CD4-positive, alpha-beta T cell treated with Interleukin-12 subunit alpha and Interleukin-12 subunit beta, for 1 hour (primary cell): ENCODE measurements at places on chromosomes 7 and 10.

GRCh38 chr10:114367351-114368056 lies 36.8 kb downstream of the AFAP1L2 start:
- no peak for DNase-seq

- DNase-seq = peak; percentile 72
Measured at GRCh38 chr10:9209105-9209798, 1154.8 kb downstream of the GATA3 start.

GRCh38 chr7:15309872-15310271 lies 251.9 kb downstream of the AGMO start:
- DNase-seq = no peak

DNA sequence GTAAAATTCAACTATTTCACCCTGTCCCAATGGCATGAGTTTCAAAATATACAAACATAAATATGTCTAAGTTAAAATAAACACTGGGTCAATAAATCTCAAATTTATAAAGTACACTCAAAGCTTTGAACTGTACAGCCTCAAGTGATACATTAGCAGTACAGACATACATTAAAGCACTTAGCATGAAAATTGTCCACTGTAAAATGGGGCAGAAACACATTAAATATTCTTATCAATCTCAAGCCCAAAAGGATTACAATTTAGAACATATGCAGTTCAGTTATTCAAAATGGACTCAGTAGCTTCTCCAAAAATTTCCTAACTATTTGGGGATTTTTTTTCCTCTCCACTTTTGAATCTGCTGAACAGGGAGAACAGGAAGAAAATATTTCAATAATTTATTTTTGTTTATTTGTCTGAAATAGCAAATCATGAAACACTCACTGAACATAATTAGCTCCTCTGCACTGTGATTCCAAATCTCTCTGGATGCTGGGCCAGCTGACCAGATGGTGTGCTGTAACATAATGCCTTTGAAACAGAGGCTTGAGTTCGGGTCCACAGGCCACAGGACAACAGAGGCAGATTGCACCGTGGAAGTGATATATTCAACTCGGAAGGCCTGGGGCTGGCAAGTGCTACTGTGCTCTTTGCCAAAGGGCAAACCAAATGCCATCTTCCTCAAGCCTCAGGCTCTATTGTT lies 248.9 kb upstream of the LRRN3 start:
- DNase-seq = no peak

- DNase-seq = no peak
Measured at GRCh38 chr10:15140698-15141097, 27.8 kb downstream of the NMT2 start.

DNA sequence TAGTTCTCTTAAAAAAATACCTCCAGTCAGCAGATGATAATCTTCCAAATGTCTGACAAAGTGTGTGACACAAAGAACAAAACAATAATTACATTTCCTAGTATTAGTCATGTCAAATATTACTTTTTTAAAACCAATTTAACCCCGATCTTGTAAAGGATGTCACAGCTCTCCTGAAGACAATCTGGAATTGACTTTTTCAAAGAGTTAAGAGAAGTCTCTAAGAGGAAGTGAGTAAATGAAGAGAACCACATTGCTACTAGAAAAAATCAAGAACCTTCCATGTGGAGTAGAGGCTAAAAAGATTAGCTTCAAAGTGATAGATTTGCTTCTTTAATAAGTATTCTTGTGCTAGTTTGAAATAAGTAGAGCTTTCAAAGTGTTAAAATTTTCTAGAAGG lies 218.2 kb upstream of the IMMP2L start:
- no peak for DNase-seq

DNA sequence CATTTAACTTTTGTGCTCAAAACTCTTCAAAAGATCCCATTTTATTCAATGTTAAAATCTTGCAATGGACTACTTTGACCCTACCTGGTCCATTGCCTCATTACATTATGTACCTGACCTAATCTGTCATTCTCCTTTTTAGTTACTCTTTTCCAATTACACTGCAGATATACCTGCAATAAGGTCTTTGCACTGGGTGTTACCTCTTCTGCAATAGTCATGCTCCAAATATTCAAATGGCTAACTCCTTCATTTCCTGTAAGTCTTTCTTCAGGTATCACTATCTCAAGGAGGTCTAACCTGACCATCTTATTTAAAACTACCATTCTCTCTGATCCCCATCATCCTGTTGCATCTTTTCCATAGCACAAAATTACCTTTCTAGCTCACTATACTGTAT lies 22.3 kb downstream of the SLC13A1 start:
- DNase-seq = no peak

DNA sequence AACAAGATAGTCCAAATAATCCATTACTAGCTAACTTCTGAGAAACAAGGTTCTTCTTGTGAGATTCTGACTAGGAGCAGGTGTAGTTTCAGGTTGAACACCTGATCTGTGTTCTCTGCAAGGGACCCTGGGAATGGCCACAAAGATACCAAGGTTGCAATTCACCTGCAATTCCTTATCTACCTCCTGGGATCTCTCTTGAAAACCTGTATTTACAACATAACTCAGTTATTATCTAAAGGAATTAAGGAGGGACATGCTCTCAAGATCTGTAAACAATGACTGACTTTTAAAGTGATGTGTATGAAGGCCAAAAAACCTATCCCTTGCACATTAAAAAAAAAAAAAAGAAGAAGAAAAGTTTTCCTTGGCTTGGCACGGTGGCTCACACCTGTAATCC lies 54.8 kb downstream of the ABLIM1 start:
- DNase-seq = no peak

GRCh38 chr7:2011266-2012043 lies 221.3 kb downstream of the MAD1L1 start:
- DNase-seq = no peak

- DNase-seq = no peak
Measured at GRCh38 chr7:78083476-78084120, 285.0 kb downstream of the PHTF2 start.

DNA sequence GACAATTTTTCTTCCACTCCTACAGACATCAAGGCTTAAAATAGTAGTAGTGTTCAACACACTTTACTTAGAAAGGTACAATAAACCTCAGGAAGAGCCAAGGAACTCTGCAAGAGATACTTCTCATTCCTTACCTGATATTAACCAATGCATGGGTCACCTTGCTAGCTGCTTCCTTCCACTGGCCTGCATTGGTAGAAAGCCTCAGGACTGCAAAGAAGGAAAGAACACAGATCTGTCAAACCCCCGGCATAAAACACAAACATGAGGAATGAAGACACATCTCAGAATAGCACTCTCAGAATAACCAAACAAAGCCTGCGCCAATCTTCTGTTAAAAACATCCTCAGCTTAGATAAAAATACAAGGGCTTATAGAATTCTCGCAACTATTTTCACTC lies 96.1 kb upstream of the KCNIP2 start:
- DNase-seq = no peak

- DNase-seq = no peak
Measured at GRCh38 chr7:139046143-139046542, 10.3 kb upstream of the ZC3HAV1L start.

DNA sequence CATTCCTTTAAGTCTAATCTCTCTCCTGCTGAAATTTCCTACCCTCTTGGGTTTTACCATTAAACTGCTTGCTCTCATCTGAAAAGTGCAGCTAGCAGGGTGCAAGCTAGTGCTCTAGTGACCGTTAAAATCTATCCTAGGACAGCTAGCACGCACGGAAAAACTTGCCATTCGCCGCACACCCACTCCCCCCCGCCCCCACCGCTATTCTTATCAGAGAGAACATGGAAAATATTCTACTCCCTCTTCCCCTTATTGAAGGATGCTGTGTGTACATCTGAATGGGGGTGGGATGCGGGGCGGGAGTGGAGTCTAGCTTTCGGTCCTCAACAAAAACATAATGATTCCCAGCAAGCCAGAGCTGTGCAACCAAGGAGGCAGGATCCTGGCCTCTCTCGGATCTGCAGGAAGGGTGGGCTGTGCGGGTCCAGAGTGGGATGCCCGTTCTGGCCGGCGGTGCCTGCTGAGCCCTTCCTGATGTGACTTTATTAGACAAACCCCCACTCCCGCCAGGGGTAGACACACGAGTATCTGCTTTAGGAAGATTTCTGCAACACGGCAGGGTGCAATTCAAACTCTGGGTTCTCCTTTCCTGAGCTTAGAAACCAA lies 1.1 kb upstream of the ADRA2A start:
- no peak for DNase-seq

DNA sequence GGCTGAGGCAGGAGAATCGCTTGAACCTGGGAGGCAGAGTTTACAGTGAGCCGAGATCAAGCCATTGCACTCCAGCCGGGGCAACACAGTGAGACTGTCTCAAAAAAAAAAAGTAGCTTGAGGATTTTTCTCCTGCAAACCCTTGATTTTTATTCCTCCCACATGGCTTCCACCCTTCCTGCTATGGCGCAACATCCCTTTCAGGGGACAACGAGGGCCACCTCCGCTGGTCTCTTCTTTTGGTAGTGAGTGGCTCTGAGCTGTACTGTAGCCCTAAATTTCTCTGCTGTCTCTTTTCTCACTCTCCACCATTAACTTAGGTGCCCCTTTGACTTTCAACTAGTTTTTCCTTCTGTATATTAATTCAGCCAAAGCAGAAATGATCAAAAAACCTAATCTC lies 113.4 kb downstream of the HIPK2 start:
- no peak for DNase-seq

- no peak for DNase-seq
Measured at GRCh38 chr7:114530057-114530611, 115.5 kb downstream of the FOXP2 start.

DNA sequence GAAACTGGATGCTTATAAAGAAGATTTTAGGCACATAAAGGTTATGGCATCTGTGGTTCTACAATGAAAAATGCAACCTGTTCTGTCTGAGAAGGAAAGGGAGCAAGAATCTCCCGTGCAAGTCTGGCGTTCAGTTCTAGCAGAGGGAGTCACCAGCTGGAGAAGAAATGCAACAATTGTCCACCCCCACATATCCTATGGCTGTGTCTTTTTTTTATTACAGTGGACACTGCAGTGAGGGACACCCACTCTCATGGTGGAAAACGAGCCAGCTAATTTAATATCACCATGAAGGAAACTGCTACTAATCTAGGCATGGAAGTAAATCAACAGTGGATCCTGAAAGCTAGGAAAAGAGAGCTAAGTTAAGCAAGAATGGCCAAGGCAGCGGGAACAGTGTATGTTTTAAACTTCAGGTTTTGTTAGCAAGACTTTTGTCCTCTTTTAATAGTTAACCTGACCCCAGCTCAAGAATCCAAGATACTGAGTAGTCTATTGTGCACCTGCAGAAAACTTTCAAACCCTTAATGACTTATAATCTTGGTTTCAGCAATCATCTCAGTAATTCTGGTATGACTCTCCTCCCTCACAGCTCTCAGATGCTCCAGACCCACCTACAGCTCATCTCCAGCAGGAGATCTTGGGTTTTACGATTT lies 149.3 kb downstream of the FGFR2 start:
- DNase-seq = no peak

DNA sequence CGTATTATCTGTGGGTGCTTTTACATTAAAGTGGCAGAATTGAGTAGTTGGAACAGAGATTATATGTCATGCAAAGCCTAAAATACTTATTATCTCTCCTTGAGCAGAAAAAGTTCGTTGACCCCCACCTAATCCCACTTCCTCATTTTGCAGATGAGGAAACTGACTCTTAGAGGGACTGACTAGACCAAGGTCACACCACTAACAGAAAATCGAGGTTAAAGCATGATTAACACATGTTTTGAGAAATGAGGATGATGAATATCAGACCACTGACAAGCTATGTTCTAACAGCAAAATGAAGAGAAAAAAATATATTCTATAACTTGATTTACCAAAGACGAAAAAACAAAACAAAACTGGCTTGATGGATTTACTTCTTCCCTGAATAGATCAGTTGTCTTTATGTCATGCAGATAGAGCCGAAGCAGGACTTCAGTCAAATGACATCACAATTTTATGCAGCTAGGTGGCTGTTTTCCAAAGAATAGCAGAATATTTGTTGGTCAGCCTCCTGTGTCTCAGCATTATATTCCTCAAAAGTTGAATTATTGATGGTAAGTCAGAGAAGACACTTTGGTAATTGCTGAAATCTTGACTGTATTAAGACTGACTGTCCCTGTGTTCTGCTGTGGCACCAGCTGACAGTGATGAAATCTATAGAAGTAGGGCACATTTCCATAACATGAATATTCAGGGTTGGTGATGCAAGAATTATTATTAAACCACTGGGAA lies 24.2 kb upstream of the SMIM30 start:
- no peak for DNase-seq

- DNase-seq = no peak
Measured at GRCh38 chr10:100816671-100817070, 71.3 kb downstream of the PAX2 start.

DNA sequence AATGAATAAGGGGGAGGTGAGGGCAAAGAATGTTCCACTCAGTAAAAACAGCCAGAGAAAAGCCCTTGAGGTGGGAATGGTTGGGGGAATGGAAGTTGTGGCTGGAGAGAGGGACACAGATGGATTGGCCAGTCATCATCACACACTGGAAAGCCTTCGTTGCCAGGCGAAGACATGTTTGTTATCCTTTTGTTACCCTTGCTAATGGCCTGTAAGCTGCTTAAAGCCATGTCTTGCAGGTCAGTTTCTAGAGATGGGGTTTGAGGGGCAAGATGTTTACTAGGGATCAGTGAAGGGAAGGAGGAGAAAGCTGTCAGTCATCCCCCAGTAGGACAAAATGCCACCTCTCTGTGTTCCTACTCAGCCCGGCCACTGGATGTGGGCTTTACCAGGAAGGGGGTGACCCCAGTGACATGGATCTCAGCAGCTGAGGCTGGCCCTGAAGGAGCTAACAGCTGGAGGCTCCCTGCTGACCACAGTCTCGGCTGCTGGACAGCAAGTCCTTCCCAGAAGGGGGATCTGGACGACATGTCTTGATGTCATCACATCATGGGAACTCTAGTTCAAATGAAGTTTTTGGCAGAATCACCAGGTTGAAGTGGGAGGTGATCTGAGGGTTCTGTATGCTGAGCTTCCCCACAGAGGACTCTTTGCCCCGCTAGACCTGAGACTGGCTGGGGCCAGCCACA lies 66.2 kb downstream of the TBXAS1 start:
- DNase-seq = no peak

GRCh38 chr7:1409555-1409954 lies 49.7 kb downstream of the MICALL2 start:
- DNase-seq = no peak

DNA sequence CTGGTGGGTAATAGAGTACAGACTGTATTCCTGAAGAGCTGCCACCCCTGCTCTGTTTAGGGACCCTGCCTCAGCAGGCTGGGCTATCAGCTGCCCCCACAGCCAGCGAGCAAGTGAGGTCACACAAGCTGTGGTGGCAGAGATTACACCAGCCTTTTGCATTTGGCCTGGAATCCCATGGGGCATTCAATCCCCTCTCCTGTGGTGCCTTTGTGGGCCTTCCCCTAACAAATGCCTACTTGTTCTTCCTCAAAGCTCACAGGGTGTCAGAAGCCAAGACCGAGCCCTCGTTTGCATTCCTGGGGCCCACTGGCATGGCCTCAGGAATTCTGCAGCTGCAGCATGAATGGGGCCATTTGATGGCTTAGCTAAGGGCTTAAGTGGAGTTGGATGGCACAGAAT lies 212.7 kb upstream of the PHYHIPL start:
- DNase-seq = no peak

DNA sequence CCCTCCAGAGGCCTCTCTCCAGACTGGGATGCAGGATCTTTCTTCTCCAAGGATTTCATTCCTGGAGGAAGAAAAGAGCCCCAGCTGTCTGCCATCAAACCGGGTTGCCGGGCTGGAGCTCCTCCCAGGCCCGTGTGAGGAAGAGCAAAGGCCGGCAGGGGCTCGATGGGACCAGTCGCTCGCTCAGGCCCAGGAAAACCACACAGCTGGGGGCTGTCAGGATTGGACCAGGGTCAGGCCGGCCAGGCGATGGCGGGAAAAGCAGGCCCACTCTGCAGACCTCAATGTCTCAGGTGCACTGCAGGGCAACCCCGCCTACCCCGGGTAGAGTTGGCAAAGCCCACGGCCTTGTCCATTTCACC lies 98.1 kb upstream of the DNAAF5 start:
- DNase-seq = no peak
